ENCODE measurements at places on chromosomes 3 and 15.

GRCh38 chr3:178686826-178687225, 150.6 kb downstream of the KCNMB2 start:
- no peak for DNase-seq

- DNase-seq, result no peak
Observed at GRCh38 chr3:104257486-104257885, 1109.2 kb upstream of the ALCAM start.

GRCh38 chr3:181888234-181888633, 176.5 kb downstream of the SOX2 start:
- no peak for DNase-seq

- no peak for DNase-seq
Observed at GRCh38 chr3:111850537-111850936, 8.5 kb upstream of the PHLDB2 start.

GRCh38 chr15:39312984-39313383, 267.9 kb upstream of the THBS1 start:
- no peak for DNase-seq

DNA sequence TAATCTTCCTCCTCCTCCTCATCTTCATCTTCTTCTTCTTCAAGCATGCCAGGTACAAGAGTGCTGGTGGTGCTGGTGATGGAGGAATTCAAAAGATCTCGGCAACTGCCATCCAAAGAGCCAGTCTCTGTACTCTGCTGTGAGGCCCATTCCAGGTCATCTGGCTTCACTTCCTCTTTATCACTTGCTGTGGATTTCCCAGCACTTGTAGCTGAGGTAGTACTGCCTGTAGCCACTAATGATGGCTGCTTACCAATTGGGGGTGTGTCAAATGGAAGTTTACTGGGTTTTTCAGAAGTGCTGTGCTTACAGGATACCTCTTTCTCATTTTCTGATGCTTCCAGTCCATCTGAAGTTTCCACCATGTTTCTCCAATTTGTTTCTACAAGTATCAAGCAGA, 28.8 kb upstream of the SHC4 start:
- DNase-seq, result no peak

Data from fibroblast of skin of right biceps (primary cell).